NCI-H1092 (cell line): ENCODE measurements at places on chromosomes 5 and 9.

- no peak for DNase-seq
These were observed 2.3 kb upstream of the HK3 start for GRCh38 chr5:176901260-176902101.

- DNase-seq: no peak
These were observed 16.5 kb downstream of the NR2F1 start for GRCh38 chr5:93599399-93600120.

DNA sequence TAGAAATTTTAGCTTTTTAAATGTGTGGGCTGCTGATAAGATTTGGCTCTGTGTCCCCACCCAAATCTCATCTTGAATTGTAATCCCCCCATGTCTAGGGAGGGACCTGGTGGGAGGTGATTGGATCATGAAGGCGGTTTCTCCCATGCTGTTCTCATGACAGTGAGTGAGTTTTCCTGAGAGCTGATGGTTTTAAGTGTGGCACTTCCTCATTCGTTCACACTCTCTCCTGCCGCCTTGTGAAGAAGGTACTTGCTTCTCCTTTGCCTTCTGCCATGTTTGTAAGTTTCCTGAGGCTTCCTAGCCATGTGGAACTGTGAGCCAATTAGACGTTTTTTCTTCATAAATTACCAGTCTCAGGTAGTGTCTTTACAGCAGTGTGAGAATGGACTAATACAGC, 127.8 kb upstream of the MVB12B start:
- DNase-seq: no peak

GRCh38 chr5:88108490-88109279, 160.0 kb downstream of the TMEM161B start:
- DNase-seq: no peak

DNA sequence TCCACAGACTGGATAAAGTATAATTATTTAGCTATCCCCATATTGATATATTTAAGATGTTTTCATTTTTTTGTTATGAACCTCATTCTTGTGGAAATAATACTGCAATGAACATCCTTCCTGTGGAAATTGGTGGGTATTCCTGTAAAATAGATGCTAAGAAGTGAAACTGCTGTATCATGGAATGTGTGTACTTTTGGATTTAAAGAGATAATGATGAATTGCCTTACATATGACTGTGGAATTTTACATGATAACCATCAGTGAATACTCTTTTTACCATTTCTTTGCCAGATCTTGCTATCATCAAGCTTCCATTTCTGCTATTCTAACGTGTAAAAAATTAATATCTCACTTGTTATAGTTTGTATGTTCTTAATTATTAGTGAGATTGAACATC, 847.9 kb downstream of the EFNA5 start:
- no peak for DNase-seq

GRCh38 chr5:8436924-8437323, 568.0 kb downstream of the MTRR start:
- DNase-seq: no peak

DNA sequence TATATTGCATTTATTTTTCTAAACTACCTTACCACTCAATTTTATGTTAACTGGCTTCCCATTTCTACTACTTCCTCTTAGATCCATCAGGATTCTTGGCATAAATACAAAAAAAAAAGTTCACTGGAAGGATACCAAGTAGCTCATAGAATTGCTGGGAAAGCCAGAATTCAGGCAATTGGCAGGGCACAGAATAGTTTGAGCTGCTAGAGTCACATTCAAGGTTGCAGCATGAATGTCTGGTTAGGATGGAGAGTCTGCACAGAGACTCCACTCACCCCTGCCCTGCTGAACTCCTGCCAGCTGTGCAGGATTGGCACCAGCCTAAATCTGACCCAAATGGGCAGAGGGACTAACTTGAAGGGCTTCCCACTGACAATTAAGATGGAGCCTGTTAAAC, 4.9 kb upstream of the AMACR start:
- DNase-seq: no peak

GRCh38 chr9:87748881-87749280, 23.0 kb downstream of the CTSL start:
- DNase-seq: no peak

DNA sequence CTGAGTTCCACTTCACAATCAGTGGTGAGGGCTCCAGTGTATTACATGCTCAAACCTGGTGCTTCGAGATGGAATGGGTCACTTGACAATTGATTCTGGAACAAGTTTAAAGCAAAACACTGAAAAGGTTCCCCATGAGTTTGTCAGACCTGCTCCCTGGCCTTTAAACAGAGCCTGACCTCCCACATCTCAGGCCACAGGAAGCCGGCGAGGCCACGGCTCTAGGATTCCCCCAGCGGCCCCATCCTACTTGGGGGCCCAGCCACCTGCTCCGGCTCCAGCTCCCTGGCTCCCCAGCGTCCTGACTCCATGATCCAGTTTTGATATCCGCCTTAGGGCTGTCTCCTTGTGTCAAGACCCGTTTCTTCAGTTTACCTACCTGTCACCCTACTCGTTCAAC, 62.0 kb downstream of the TTLL11 start:
- no peak for DNase-seq

GRCh38 chr5:2204366-2205184, 321.9 kb upstream of the IRX4 start:
- no peak for DNase-seq

GRCh38 chr5:56402266-56403220, 169.4 kb upstream of the ANKRD55 start:
- no peak for DNase-seq

DNA sequence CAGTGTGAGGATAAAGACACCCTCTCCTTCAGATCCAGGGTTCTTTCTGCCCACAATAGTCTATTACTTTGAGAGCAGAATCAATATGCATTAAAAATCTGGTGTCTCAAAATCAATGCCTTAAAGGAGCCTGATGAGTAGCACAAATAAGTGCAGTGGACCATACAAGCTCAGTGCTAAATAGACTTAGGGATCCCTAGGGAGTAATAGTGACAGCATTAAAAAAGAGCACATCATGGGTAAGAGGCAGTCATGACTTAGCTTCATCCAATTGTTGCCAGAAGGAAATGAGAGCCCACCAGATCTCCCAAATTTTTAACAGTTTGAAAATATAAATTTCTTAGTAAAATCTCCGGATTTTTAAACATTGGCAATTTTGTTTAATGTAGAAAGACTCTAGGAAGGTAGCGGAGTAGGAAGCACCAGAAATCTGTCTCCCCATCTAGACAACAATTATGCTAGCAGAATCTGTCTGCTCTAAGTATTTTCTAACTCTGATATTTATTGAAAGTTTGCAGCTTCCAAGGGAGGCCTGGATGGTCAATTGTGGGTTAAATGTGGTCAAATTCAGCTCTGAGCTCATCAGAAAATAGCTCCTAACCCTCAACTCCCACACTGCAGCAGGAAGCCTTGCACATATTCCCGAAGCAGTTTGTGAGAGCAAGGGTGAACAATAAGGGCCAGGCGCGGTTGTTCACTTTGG, 443.9 kb downstream of the TLE1 start:
- no peak for DNase-seq

DNA sequence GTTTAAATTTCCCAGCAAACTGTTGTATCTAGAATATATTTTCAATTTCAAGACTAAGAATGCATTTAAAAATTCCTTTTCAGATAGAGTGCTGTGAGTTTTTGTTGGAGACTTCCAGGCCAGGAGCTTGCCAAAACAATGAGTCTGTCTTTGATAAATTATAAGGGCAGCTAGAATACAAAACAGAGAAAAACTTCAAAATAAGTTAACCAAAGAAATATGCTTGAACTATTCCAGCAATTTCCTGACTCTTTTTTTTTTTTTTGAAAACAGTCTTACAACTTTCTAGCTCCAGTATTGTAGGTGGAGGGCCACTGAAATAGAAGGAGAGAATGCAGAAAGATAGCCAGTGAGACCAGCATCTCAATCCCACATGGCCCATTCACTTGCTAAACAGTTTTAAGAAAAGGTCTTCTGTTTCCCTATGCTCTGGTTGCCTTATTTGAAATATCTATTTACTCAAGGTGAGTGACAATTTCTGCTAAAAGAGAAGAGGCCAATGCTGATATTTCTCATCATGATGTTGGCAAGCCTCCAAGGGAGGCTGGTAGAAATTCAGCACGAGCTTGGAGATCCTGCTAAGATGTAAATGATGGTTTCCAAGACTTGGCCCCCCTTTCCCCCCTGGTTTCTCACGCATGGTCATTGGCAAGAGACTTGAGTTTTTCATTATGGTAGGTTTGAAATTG, 103.2 kb downstream of the USP20 start:
- no peak for DNase-seq

- no peak for DNase-seq
These were observed 145.9 kb downstream of the ROR2 start for GRCh38 chr9:91803970-91804752.

DNA sequence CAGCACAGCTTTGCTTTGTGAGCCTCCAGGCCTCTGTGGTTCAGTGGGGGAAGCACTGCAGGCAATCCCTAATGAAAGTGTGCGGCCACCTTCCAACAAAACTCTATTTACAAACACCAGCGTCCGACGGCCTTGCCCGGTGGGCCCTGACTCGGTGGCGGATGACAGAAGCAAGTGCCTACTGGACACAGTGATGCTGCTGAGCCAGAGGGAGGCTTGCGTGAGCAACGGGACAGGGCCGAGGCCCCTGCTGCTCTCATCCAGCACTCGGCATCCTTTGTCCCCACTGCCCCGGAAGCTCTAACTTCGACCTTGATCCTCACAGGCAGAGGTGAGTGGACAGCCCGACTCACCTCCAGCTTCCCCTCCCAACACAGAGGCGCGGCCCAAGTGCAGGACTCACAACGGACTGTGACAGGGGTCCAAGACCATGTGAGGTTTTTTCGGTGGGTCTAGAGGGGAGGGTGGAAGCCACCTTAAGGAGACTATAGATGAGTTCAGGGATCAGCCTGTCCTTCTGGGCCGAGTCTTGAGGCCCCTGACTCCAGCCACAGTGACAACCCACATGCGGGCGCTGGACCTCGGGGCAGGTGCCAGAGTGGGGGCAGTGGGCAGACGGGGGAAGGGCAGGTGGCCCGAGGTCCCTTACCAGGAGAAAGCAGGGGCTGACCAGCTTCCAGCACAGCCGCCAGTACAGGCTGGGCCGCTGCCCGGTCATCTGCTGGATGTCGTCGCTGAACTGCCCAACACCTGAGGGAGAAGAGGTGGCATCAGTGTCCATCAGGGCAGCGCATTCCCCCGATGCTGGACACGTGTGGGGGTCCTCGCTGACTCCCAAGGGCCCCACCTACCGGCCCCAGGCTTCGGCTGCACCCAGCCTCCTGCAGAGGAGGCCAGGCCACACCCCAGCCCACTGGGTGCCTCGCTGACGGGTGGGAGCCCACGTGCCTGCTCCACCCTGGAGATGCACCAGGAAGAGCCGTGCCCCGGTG, 39.4 kb downstream of the SLC6A3 start:
- DNase-seq: no peak

DNA sequence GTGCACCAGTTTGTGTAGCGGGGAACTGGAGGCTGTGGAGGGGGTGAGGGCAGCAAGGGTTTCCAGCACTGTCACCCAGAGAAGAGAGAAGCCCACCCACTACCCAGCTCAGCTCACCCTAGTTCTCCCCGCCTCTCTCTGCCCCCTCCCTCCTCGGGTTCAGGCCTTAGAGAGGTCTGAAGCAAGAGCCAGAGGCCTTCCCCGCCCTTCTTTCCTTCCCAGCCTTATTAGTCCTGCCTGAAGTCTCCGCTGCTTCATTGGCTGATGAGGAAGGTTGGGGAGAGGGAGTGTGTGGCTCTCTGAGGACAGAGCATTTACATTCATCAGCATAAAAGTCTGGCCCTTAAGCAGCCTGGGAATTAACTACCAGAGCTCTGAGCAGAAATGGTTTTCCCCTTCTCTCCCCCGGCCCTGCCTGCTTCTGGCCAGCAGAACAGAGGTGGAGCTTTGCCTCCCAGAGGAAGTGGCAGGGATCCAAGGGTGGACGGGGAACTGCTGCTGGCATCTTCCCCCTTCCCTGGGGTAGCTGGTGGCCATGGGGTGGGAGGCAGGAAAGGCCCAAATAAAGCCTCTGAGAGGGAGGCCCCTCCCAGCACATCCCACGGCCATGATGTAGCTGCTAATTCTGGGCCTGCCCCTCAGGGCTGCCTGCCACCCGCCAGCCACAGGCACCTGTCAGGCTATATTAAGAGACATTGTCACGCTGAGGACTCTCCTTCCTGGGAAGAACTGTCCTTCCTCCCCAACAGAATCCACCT, 4.1 kb downstream of the DNAJB5 start:
- peak; percentile 21 for DNase-seq

DNA sequence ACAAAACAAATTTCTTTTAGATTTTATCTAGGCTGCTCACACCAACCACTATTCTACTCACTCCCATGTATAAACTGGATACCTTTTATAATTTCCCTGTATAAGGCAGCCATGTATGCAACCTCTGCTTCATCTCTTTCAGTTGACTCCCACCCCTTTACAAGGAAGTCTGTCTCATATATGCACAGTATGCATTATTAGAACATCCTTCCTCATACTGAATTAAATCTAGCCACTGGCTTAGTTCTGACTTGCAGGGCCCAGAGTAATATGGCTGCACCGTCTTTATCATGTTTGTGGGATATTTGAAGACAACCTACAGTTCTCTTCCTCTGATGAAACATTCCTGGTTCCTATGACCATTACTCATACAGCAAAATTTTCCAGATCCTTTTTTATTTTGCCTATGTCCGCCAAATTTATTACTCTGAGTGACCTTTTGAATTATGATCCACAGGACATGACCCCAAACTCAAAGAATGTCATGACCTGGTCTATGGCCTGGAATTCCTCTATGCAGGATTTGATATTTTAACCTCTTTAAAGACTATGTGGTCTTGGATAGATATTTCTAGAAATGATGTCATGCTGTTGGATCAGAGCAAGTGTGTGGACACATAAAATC, 76.6 kb upstream of the ITGA1 start:
- DNase-seq: no peak

DNA sequence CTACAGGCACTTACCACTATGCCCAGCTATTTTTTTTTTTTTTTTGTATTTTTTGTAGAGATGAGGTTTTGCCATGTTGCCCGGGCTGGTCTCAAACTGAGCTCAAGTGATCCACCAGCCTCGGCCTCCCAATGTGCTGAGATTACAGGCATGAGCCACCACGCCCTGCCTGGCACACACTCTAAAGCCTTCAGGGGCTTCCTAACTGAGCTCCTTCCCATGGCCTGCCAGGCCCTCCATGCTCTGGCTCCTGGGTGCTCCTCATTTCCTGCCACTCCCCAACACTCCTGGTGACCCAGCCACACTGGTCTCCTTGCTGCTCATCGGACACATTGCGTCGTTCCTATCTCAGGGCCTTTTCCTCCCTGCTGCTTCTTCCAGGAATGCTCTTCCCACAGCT, 61.5 kb downstream of the CARTPT start:
- no peak for DNase-seq

- peak; percentile 82 for DNase-seq
These were observed 226.1 kb downstream of the NR3C1 start for GRCh38 chr5:143177263-143177983.

DNA sequence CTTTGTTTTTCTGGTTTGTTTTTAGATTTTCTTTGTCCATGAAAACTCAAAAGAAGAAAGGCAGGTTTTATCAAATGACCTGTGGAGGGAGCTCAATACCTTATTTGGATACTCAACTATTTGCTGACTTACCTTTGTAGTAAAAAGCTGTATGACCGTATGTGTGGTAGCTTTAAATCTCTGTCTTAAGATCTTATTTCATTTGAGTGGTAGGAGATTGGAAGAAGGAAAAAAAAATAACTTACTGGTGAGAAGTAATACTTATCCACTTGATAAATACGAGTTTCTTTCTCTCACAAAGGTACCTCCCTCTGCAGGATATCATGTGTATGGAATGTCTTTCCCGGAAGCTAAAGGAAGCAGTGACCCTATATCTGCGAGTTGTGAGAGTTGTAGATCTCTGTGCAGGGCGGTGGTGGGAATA, 15.0 kb downstream of the FBXO38 start:
- DNase-seq: no peak
